ENCODE measurements at places on chromosomes 6 and 20.
A peak's percentile ranks its signal among the peaks of the same experiment; 100 is the strongest.

DNA sequence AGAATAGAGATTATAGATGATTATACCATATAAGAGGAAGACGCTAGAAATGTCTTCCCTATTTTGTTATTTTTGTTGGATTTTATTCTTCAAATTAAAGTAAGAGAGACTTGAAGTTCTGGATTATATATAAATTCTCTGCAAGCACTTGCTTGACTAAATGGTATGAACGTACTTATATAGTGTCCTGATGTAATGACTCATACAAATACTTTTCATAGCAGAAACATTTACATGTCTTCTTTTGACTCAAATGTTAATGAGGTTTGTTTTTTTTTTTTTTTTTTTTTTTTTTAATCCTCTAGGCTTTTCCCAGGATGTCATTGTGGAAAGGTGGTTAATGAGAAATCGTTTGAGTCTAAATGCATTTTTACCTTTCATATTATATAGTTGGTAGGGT, 55.0 kb downstream of the PDE7B start:
- no peaks in the 10 kb centered on the region for H3K4me1 ChIP-seq
- no peak overlapping the region for H3K4me3 ChIP-seq
- no peaks in the 10 kb centered on the region for H3K36me3 ChIP-seq
- DNase-seq, result no peak
- H3K27me3 ChIP-seq, result no peaks in the 10 kb centered on the region

DNA sequence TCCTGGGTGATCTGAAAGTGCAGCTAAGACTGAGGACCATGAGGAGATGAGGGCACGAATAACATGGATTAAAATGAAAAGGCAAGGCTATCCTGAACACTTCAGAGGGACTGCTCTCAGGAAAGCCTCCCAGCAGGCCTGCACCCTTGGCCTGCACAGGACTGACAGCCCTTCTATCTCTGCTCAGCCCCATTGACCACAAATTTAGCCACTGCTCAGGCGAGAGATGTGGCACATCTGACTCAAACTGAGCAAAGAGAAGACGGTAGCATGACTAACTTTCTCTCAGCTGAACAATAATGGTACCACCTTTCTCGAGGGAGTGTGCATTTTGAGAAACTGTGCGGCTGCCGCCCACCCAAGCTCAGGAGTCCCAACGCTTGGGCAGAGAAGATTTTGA, 257.5 kb downstream of the ADGB start:
- H3K4me1 ChIP-seq, result no peaks in the 10 kb centered on the region
- no peaks in the 10 kb centered on the region for H3K36me3 ChIP-seq
- no peak overlapping the region for H3K27ac ChIP-seq
- H3K27me3 ChIP-seq, result no peaks in the 10 kb centered on the region
- no peak overlapping the region for H3K4me3 ChIP-seq

- H3K27me3 ChIP-seq, result no peaks in the 10 kb centered on the region
- no peak overlapping the region for H3K4me3 ChIP-seq
- H3K27ac ChIP-seq, result no peak overlapping the region
- H3K36me3 ChIP-seq, result no peaks in the 10 kb centered on the region
These were observed 51.5 kb upstream of the NXT1 start for GRCh38 chr20:23298926-23299672.

GRCh38 chr6:34051331-34051919, 94.5 kb downstream of the GRM4 start:
- no peaks in the 10 kb centered on the region for H3K27me3 ChIP-seq
- no peak for DNase-seq
- no peaks in the 10 kb centered on the region for H3K4me1 ChIP-seq
- H3K36me3 ChIP-seq, result no peaks in the 10 kb centered on the region

- peak overlapping the region; percentile 47 for H3K27ac ChIP-seq
- no peak overlapping the region for H3K4me3 ChIP-seq
- no peak for DNase-seq
- peaks cover 11% of the 10 kb centered on the region for H3K4me1 ChIP-seq
- H3K27me3 ChIP-seq, result no peaks in the 10 kb centered on the region
These were observed 13.7 kb downstream of the NEDD9 start for GRCh38 chr6:11218538-11219399.

DNA sequence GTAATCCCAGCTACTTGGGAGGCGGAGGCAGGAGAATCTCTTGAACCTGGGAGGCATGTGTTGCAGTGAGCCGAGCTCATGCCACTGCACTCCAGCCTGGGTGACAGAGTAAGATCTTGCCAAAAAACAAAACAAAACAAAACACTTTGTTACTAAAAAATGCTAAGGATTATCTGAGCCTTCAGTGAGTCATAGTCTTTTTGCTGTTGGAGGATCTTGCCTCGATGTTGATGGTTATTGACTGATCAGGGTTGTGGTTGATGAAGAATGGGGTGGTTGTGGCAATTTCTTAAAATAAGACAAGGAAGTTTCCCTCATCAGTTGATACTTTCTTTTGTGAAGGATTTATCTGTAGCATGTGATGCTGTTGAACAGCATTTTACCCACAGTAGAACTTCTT, 196.8 kb upstream of the HDDC2 start:
- H3K4me1 ChIP-seq, result no peaks in the 10 kb centered on the region
- H3K4me3 ChIP-seq, result no peak overlapping the region
- H3K36me3 ChIP-seq, result no peaks in the 10 kb centered on the region

DNA sequence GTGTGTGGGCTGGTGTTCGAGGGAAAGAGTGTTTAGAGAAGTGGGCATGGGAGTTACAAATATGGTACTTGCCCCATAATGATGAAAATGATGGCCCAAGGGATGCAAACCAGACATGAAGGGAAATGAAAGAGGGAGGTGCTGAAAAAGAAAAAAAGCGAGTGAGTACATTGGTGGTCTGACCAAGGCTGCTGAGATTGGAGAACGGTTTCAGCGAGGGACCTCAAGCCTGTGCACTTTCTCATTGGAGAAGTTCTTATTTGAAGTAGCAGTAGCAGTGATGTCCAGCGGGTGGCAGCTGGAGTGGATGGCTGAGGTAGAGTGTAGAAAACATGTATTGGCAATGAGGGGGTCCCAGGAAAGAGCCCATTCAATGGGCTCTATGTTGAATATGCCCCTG, 54.8 kb downstream of the TNFAIP3 start:
- H3K36me3 ChIP-seq, result no peaks in the 10 kb centered on the region
- no peak overlapping the region for H3K4me3 ChIP-seq
- no peaks in the 10 kb centered on the region for H3K4me1 ChIP-seq

GRCh38 chr20:44187772-44188709, 1.1 kb upstream of the JPH2 start:
- H3K27ac ChIP-seq, result no peak overlapping the region
- no peaks in the 10 kb centered on the region for H3K4me1 ChIP-seq
- no peaks in the 10 kb centered on the region for H3K36me3 ChIP-seq
- peak overlapping the region; percentile 14 for H3K4me3 ChIP-seq
- no peak for DNase-seq

GRCh38 chr20:22601361-22602141, 17.2 kb upstream of the FOXA2 start:
- no peaks in the 10 kb centered on the region for H3K4me1 ChIP-seq
- no peak overlapping the region for H3K27ac ChIP-seq
- no peaks in the 10 kb centered on the region for H3K27me3 ChIP-seq
- H3K36me3 ChIP-seq, result no peaks in the 10 kb centered on the region

GRCh38 chr20:4667371-4667773, 54.3 kb upstream of the PRND start:
- no peak overlapping the region for H3K27ac ChIP-seq
- H3K4me1 ChIP-seq, result no peaks in the 10 kb centered on the region
- DNase-seq, result no peak

GRCh38 chr6:37637562-37638413, 59.9 kb downstream of the MDGA1 start:
- no peaks in the 10 kb centered on the region for H3K27me3 ChIP-seq
- H3K4me3 ChIP-seq, result no peak overlapping the region
- H3K36me3 ChIP-seq, result no peaks in the 10 kb centered on the region
- no peak for DNase-seq
- H3K27ac ChIP-seq, result no peak overlapping the region
- no peaks in the 10 kb centered on the region for H3K4me1 ChIP-seq

DNA sequence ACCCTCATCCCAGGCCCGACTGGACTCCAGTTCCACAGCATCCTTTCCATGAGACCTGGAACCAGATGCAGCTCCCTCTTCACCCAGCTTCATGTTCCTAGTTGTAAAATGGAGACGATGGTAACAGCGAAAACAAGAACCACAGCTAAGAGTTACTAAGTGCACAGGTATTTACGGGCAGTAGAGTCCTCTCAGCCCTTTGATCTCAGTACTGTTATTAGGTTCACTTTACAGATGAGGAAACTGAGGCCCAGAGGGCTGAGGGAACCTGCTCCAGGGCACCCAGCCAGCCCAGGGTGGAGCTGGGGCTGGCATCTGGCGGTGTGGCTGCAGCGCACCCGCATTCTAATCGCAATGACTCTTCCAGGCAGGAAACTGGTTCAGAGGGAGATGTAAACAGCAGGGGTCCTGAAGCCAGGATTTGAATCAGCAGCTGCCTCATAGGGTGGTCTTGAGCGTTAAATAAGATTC, 858 bp downstream of the BCAS1 start:
- H3K4me1 ChIP-seq, result peaks cover 10% of the 10 kb centered on the region
- no peak overlapping the region for H3K4me3 ChIP-seq
- H3K27ac ChIP-seq, result no peak overlapping the region
- no peak for DNase-seq

Measured in right lobe of liver (tissue), 6 donors.